ENCODE measurements at places on chromosomes 13 and 19. TPM values are rescaled to one million over a fixed set of nuclear protein-coding genes. Genes with fewer than 3 reads are reported as not detected.

The LRRC63 gene
- 2.0 TPM for polyA plus RNA-seq

- peak; percentile 97 for DNase-seq
Observed at GRCh38 chr19:49808711-49809159, 4.4 kb downstream of the FUZ start.

- no peak for DNase-seq
Observed at GRCh38 chr13:76474966-76475365, 411.2 kb downstream of the KCTD12 start.

The GRK1 gene
- 0.13 TPM for polyA plus RNA-seq

- DNase-seq, result no peak
Observed at GRCh38 chr13:22062478-22063205, 391.8 kb downstream of the FGF9 start.

The FXYD7 gene
- polyA plus RNA-seq, result 3.5 TPM

The NECTIN2 gene
- polyA plus RNA-seq, result 156 TPM

DNA sequence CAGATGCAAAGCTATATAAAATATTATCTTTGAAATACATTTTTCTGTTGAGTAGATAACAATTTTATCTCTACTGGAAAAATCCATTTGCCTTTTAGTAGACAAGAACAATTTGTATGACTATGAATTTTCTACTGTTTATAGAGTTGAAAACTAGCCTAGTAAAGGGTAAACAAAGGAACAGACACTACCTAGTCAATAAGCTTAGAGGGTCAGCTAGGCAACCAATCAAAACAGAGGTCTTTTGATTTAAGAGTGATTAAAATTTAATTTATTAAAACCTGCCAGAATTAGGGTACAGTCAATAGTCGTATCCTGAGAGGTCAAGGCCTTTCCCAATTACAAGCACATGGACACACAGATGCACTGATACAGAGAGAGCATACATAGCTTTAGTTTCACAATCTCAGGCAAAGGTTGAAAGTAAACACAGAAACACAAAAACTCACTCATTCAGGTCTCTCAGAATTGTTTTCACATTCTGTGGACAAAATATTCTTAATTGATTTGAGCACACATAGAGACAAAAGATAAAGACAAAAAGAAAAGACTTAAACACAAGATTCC, 24.5 kb upstream of the GPC6 start:
- DNase-seq, result no peak

The NLRP11 gene
- not detected for polyA plus RNA-seq

The COX7A1 gene
- 6.5 TPM for polyA plus RNA-seq

The EDDM13 gene
- 0.62 TPM for polyA plus RNA-seq

GRCh38 chr13:46905249-46905648, 8.4 kb upstream of the HTR2A start:
- peak; percentile 11 for DNase-seq

GRCh38 chr19:1151037-1151724, 22.9 kb downstream of the SBNO2 start:
- no peak for DNase-seq

DNA sequence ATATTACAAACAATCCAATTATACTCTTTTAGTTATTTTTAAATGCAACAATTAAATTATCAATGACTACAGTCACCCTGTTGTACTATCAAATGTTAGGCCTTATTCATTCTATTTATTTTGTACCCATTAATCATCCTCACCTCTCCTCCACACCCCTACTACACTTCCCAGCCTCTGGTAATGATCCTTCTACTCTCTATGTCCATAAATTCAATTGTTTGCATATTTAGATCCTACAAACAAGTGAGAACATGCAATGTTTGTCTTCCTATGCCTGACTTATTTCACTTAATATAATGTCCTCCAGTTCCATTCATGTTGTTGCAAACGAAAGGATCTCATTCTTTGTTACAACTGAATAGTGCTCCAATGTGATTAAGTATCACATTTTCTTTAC, 1414.6 kb downstream of the SLITRK1 start:
- DNase-seq, result no peak

- DNase-seq, result no peak
Observed at GRCh38 chr13:84571264-84571663, 689.0 kb upstream of the SLITRK1 start.

The TMPRSS9 gene
- not detected for polyA plus RNA-seq

The RASIP1 gene
- polyA plus RNA-seq, result 1.5 TPM

DNA sequence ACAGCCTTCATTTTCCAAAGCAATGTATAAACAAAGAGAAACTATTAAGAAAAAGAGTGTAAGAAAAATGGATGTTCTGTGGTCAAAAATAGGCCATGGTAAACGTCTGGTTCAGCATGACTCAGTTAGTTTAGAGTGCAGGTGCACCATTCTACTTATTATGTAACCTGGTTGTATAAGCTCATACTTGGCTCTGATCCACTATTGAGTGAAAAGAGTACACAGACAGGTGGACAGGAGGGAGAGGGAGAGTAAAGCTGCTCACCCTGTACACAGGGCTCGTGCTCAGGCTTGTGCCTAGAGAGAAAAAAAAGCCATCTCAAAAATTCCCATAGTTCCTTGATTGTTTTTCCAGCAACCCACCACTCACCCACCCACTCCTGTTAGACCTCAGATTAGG, 85.8 kb upstream of the ZNF91 start:
- no peak for DNase-seq

DNA sequence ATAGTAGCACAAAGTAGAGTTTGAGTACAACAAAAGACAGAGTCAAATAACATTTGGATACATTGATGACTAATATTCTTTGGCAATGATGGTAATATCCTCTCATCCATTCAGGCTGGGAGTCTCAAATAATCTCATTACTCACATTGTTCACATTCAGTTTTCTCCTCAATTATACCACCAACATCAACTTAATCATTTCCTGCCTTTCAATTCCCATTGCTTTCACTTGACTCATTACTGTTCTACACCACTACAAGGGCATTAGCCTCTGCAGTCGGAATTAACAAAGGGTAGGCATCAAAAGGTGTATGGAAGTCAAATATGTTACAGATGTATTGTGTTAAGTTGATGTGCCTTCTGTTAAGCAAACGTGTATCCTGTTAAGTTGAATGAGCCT, 518.4 kb upstream of the SLITRK1 start:
- DNase-seq, result peak; percentile 78

DNA sequence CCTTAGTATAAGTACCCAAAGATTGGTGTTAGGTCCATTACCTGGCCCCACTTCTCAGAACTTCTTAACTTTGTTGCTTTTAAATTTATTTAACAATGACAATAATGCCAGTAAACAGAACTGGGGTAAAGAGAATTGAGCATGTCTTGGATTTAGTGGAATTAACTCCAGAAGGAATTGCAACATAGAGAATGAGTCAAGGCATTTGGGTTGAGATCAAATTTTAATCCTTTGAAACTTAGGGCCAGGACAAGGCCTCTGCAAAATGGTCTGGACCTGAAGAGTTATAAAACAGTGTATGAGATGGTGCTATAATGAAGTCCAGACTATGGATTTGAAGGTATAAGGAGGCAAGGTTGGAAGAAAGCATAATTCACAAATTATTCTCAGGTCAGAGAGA, 1030.4 kb downstream of the SLITRK5 start:
- DNase-seq, result peak; percentile 0

GRCh38 chr19:43956827-43957226, 5.8 kb downstream of the ZNF221 start:
- no peak for DNase-seq

Measured in cardiac muscle cell (in vitro differentiated cells and primary cell).